ENCODE measurements at places on chromosomes 5 and 9.

DNA sequence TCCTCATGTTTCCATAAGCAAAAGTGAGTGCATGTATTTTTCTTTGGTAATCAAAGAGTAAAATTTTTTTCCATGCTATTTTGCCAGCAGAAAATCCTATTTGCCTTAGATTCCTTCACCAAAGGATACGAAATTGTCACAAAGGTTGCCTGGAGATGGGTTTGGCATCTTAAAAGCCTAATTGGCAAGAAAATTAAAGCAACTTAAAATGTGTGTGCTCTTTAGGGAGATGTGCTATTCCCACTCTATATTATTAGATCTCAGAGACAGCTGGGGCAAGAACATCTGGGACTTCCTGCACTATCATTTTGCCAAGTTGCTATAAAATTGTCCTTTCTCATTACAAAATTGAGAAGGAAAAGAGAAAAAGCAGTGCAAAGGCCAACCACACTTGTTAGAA lies 146.1 kb downstream of the PLCXD3 start:
- H3K4me1 ChIP-seq: no peaks in the 10 kb centered on the region
- H3K4me3 ChIP-seq: no peak overlapping the region
- no peaks in the 10 kb centered on the region for H3K36me3 ChIP-seq
- no peaks in the 10 kb centered on the region for H3K27me3 ChIP-seq
- DNase-seq: no peak

DNA sequence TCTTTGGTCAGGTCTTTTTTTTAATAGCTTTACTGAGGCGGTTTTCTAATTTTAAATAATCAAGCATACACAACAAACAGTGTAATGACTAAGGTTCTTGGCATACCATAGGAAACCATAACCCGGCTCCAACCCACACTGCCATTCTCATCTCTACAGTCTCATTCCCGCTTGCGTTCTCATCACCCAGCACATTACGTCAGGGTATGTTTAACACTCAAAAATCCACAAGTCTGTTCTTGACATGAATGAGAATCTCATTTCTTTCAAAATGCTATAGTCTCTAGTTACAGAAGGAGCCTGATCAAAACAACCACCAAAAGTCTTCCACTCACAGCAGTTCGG lies 505 bp downstream of the C5orf34 start:
- H3K27me3 ChIP-seq: no peaks in the 10 kb centered on the region
- no peak for DNase-seq
- no peaks in the 10 kb centered on the region for H3K4me1 ChIP-seq
- H3K4me3 ChIP-seq: peak overlapping the region; percentile 66

DNA sequence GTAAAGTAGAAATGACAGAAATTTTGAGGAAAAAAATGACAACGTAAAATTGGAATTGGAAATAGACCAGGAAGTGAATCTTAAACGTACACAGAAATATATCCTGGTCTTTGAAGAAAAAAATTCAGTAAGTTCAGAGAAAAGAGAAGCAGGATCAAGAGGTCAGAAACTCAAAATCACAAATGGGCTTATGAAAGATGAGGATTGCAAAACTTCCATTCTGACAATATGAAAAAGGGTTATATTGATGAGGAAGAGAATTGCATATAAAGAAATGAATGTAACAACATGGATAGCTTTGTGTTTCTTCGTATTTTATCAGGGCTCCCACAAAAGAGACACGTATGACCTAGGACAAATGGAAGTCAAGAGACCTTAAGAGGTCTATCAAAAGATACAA lies 58.1 kb downstream of the OXCT1 start:
- H3K27ac ChIP-seq: no peak overlapping the region
- no peaks in the 10 kb centered on the region for H3K36me3 ChIP-seq
- no peaks in the 10 kb centered on the region for H3K4me1 ChIP-seq
- H3K4me3 ChIP-seq: no peak overlapping the region

DNA sequence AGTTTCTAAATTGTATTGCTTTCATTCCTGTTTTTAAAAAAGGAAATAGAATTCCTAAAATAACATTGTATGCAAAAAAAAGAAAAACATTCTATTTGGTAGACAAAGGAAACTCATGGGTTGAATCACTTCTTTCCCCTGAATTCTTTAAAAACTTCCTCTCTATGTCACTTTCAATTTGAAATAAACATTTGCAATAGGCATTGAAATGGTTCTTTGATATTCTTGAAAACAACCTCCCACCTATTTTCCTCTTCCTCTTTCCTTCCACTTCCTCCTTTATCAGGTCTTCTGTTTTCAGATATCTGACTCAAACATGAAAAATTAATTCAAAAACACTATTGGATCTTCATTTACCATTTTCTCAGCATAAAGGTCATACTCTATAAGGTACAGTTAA lies 442.0 kb upstream of the MEF2C start:
- no peaks in the 10 kb centered on the region for H3K27me3 ChIP-seq
- no peak for DNase-seq
- no peak overlapping the region for H3K27ac ChIP-seq
- H3K4me3 ChIP-seq: no peak overlapping the region

DNA sequence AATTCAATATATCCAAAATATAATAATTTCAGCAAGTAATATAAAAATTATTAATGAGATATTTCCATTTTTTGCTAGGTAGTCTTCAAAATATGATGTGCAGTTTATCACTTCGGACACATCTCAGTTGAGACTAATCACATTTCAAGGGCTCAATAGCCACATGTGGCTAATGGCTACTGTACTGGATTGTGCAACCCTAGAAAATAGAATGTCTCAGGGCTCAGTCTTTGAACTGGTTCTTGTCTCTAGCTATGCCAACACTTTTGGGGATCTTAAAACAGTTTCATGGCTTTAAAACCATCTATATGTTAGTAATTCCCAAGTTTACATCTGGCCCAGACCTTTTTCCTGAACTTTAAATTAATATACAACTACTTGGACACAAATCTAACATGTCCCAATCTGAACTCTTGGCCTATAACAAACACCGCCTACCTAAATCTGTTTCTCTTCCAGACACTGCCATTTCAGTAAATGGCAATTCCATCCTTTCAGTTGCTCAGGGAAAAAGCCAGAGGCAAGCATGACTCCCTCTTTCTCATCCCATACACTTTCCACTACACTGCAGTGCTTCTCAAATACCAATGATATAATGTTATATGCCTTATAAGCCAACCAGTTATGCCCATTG lies 18.8 kb downstream of the PTAR1 start:
- H3K27me3 ChIP-seq: no peaks in the 10 kb centered on the region
- no peak overlapping the region for H3K27ac ChIP-seq
- no peaks in the 10 kb centered on the region for H3K36me3 ChIP-seq
- H3K4me1 ChIP-seq: peaks cover 16% of the 10 kb centered on the region
- no peak overlapping the region for H3K4me3 ChIP-seq

- no peak overlapping the region for H3K4me3 ChIP-seq
- peak overlapping the region; percentile 14 for H3K27ac ChIP-seq
- peak; percentile 81 for DNase-seq
- no peaks in the 10 kb centered on the region for H3K36me3 ChIP-seq
- H3K27me3 ChIP-seq: no peaks in the 10 kb centered on the region
Observed at GRCh38 chr9:86452201-86452828, 98.1 kb upstream of the TUT7 start.
